ENCODE measurements at places on chromosomes 11 and 22. TPM values are rescaled to one million over a fixed set of nuclear protein-coding genes. Genes with fewer than 3 reads are reported as not detected.

- DNase-seq = no peak
Measured at GRCh38 chr22:41300661-41301060, 664 bp upstream of the ZC3H7B start.

DNA sequence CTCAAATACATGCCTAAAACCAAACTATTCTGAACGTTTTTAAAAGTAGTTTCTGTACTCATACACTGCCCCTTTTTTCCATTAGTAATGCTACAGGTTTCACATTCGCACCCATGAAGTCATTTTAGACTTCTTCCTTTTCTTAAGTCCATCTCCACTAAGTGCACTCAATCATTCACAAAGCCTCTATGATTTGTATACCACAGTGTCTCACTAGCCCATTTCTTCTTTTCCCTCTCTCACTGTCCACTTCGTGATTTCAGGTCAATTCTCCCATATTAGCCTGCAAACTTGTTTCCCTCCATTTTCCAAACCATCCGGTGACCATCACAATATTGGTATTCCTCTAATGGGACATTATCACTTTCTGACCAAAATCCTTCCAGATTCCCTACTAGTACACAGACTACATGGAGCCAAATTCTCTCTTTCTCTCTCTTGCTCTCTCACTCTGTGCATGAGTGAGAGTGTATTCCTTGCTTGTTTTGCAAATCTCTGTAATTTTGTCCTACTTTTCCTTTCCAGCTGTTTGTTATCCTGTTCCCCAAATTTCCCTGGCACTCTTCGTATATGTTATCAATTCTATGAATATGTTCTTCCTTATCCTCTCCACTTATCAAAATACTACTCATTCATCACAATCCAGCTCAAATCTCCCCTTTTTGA, 3.4 kb upstream of the ZC3H12C start:
- DNase-seq = no peak

DNA sequence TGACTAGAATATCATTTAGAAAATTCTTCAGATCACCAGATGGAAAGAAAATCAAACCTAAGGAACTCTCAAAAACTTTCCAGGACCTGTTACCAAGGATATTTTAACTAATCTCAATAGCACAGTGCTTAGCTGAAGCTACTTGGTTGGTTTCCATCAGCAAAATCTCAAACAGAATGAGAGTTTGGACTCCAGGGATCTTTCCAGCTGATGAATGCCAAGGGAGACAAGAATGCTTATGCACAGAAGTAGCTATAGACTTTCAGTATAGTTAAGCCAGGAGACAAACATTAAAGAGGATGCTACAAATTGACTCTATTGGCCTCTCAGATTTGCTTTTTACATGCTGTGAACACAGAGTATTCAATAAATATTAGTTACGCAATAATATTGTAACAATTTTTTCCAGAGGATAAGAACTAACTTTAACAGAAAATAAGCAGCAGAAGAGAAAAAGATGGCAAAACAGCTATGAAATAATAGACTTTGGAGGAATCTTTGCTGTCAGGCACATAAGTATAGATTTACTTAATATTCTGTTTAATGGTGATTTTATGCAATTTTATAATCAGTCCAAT, 331.4 kb downstream of the DLG2 start:
- DNase-seq = no peak

GRCh38 chr11:46380340-46381047, 975 bp upstream of the MDK start:
- peak; percentile 89 for DNase-seq

DNA sequence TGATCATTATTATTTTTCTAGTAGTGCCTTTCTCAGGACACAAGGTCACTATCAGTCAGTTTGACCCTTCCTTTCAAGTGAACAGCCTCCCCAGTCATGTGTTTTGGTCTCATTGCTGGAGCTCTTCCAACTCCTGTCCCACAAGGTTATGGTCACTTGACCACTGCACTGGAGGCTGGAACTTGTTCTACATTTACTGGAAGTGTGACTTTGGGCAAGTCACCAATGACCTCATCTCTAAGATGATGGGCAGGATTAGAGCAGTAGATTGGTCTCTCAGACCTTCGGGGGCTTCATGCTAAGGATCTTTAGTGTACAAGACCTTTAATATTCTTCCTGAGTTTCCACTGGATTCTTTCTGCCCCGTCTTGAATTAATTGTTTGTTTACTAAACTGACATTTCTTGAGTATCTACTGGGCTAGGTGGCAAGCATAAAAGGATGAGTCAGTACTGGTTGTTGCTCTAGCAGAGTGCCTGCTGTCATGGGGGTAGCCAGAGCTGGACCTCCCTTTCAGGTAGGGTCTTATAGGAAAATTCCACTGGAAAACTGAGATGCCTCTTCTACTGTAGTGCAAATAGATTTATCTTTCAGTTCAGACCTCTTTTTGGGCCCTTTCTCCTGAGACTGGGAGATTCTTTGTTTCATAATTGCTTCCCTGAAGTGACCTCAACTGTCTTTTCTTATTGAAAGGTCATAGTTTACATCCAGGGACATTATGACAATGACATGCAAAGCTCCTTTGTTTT, 106.8 kb downstream of the GRAMD1B start:
- no peak for DNase-seq

- no peak for DNase-seq
Measured at GRCh38 chr22:30697975-30698374, 3.3 kb downstream of the OSBP2 start.

- no peak for DNase-seq
Measured at GRCh38 chr11:7533199-7534041, 19.6 kb downstream of the PPFIBP2 start.

GRCh38 chr11:6895010-6895409, 2.7 kb upstream of the OR2D2 start:
- no peak for DNase-seq

DNA sequence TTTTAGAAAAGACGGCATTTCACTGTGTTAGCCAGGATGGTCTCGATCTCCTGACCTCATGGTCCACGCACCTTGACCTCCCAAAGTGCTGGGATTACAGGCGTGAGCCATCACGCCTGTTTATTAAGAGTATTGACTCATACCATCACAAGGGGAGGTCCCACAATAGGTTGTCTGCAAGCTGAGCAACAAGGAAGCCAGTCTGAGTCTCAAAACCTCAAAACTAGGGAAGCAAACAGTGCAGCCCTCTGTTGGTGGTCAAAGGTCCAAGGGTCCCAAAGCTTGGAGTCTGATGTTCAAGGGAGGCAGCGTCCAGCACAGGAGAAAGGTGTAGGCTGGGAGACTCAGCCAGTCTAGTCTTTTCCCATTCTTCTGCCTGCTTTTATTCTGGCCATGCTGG, 32.8 kb upstream of the LDLRAD3 start:
- no peak for DNase-seq

- DNase-seq = no peak
Measured at GRCh38 chr11:31841435-31841834, 30.3 kb upstream of the PAX6 start.

GRCh38 chr11:79159657-79160450, 281.0 kb downstream of the TENM4 start:
- no peak for DNase-seq

DNA sequence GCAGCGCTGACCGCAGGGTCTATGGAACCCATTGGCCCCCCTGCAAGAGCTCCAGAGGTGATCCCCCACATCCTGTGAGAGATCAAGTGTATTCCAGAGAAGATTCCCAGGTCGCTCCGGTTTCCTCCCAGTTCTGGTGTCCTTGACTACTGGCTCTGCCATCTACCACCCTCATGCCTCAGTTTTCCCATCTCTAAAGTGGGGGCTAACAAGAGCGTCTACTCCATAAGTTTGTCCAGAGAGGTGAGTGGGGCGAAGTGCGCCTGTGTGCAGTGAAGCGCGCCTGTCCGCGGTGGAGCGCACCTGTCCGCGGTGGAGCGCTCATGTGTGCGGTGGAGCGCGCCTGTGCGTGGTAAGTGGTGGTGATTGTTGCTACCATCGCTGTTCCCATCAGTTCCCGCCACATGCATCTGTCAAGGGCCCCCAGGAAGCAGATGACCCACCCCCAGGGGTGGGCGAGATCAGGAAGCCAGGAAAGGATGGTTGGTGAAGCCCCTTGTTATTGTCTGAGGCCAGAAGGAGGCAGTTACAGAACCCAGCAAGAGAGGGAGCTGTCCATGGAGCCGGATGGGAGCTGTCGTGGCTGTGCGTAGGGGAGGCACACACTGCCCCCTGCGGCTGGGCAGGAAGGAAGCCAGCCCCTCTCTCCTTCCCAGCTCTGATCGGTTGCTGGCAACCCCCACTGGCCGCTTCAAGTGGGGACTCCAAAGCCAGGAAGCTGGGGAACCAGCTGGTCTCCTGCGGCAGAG, 73.2 kb upstream of the FGF3 start:
- peak; percentile 29 for DNase-seq

- DNase-seq = no peak
Measured at GRCh38 chr11:106070606-106071005, 6.5 kb downstream of the KBTBD3 start.

DNA sequence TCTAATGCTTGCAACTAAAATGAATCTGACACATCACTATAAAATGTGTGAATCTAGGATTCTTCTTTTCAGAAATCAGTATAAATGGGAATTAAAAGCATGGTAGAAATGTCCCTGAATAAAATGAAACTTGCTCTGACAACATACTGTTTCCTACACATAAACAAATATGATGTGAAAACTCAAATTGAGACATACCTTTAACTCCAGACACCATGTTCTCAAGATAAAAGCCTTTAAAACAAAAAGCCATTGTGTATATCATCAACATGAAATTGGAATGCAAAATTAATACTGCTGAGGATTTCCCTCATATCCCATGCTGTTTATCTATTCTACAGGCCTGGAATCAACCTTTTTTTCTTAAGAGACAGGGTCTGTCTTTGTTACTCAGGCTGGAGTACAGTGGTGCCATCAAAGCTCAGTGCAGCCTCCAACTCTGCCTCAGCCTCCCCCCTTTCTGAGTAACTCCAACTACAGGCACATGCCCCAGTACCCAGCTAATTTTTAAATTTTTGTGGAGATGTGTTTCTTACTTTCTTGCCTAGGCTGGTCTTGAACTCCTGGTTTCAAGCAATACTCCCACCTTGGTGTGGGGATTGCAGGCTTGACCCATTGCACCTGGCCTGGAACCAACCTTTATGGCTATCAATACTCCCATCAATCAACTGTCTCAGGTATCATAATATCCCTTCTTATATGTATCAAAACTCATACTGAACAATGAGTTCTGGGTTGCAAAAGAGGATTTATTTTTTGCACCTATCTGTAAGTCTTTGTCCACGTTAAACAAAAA, 6.7 kb downstream of the TAF1D start:
- DNase-seq = no peak

DNA sequence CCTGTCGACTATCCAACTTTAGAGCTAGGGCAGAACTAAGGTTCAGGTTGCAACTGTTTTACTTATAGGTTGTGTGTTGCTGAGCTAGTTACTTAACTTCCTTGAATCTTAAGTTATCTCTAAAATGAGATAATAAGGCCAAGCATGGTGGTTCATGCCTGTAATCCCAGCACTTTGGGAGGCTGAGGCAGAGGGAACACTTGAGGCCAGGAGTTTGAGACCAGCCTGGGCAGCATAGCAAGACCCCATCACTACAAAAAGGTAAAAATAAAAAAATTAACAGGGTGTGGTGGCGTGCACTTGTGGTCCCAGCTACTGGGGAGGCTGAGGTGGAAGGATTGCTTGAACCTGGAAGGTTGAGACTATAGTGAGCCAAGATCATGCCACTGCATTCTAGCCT, 2.1 kb downstream of the ACCS start:
- DNase-seq = no peak

- DNase-seq = no peak
Measured at GRCh38 chr22:36738416-36739020, 35.0 kb upstream of the CACNG2 start.

DNA sequence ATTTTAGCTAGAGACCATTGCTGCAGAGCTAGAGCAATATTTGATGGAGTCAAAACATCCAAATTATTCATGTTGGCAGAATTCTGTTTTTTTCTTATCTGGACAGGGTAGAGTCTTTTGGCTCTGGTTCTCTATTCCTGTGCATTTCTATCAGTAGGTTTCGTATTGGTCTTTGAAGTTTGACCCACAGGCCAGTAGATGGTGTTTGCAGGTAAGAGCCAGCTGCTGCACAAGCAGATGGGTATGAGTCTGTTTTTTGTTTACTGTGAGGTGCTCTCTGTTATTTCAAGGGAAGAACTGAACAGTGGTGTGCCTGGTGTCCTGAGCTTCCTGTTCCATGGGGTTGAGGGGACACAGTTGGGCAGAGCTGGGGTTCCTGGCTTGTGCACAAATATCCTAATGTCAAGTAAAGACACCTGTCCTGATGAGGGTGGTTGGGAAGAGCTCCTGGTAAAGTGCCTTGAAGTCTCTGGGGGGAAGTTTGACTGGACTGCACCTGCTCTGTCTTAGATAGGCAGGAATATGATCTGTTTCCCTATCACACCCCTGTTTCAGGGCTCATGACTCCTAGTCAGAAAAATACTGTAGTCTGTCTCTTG, 34.0 kb upstream of the SLC22A25 start:
- no peak for DNase-seq

The SPTBN2 gene
- total RNA-seq = 10.0 TPM

The TECTA gene
- 0.20 TPM for total RNA-seq

The C11orf97 gene
- not detected for total RNA-seq

The OR4X2 gene
- total RNA-seq = not detected

The MPZL2 gene
- total RNA-seq = 83.1 TPM

The LARGE1 gene
- total RNA-seq = 29.3 TPM

The OR52N5 gene
- total RNA-seq = not detected

The UBE4A gene
- total RNA-seq = 46.1 TPM

The UBQLNL gene
- total RNA-seq = 0.34 TPM

The ZNRD2 gene
- total RNA-seq = 24.6 TPM

All from mucosa of descending colon (tissue), 3 donors.